Thoracic aorta (tissue), 2 donors: ENCODE measurements at places on chromosomes 16 and 17.

DNA sequence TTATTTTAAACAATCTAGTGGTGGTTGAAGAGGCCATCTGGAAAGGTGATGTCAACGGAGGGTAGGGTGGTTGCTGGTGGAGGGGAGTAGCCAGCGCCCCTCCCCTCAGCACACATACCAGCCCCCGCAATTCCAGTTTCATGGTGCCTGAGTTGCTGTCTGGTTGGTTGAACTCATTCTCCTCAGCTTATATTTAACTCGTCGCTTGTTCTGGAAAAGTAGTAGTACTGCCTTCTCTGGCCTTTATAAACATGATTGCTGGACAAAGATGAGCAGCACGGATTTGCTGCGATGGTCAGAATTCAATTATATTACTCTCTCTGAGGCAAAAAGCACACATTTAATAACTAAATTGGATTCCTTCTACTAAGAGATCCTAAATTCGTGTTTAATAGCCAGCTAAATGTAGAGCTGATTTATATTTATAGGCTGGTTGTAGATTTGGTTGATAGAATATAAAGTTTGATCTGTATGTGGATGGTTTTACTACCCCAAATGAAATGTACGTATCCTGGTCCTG is 238.0 kb upstream of the TBX2 start:
- DNase-seq = no peak

DNA sequence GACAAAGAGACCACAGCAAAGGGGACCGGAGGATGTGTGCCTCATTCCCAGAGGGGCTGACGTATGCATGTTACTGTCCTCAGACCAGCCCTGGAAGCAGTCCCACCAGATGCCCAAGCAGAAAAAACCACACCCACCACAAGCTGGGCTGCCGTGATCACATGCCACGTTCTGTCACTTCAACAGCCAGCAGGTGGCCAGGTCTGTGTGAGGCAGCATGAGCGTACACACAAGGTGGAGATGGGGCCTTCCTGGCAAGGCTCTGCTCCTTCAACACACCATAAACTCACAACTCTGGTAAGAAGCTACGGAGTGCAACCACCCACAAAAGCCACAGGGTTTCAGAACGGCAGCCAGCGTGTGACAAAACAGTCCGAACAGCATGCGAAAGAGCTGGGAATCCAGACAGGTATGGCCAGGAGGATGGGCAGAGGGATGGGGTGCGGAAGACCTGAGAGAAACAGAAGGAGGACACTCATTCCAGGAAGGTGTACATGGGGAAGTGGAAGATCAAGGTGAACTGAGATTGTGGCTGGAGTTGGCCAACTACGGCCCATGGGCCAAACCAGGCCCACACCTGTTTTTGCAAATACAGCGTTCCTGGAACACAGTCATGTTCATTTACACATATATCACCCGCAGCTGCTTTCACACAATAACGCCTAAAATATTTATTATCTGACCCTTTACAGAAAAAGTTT is 27.9 kb downstream of the MBTPS1 start:
- DNase-seq = no peak

- no peak for DNase-seq
These were observed 34.5 kb downstream of the USP22 start for GRCh38 chr17:21008160-21008915.

GRCh38 chr17:2931876-2932275 is 131.5 kb downstream of the OR1D5 start:
- DNase-seq = no peak

DNA sequence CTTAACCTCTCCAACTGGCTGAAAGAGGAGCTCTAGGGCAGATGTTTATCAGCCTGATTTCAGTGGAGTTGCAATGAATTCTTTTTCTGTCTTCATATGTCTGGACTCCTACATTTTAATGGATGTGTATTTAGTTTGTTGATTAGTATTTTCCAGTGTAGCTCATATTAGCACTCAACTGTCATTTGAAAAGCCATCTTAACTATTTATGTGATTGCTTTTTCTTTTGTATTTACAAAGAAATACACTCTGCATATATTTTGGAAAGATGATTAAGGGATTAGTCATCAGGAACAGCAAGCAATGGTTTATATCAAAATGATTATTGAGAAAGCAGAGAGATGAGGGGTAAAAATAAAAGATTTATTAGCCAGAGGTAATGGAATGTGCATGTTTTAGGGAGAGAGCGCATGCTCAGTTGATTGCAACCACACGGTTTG is 71.1 kb downstream of the WWOX start:
- DNase-seq = no peak

DNA sequence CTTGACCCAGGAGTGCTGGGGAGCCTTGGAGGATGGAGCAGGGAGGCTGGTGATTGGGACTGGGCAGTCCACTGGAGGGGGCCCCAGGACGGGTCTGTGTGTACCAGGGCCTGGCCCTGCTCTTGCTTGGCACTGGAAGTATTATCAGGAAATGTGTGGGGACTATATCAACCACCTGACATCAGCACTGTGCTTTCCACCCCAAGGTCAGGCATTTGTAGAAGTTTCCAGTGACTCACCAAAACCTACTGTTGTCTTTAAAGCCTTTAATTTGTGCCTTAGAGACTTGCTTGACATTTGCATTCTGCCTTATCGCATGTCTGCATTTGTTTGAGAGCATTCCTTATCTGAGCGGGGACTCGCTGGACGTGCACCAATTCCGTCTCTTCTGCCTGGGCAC is 323.1 kb downstream of the FOXL1 start:
- no peak for DNase-seq

- no peak for DNase-seq
These were observed 69.2 kb downstream of the PRKCB start for GRCh38 chr16:23905027-23905426.

DNA sequence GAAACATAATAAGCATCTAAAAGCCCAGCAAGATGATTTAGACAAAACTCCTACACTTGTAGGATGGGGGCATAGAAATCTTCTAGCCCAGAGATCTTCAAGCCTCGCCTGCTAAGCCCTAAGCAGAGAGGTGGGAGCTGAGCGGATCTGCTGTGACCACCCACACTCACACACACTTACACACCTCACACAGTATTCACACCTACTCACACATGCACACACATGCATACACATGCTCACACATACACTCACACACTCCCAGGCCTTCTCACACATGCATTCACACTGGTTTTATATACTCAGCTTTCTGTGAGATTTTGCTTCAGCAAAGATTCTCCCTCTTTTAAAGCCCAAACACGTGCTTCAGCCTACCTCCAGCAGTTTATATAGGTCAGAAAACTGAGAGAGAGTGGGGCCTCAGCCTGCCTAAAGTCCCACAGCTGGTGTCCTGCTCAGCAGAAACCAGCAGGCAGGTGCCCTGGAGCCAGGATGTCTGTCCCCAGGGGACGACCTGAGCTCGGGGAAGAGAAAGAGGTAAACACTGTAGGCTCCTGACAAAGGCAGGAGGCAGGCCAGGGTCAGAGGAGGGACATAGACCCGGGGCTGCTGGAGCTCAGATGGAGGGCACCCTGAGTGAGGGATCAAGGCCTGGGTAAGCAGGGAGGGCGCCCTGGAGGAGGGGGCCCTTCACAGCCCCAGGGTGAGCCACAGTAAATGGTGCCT is 12.0 kb upstream of the KRT19 start:
- no peak for DNase-seq

DNA sequence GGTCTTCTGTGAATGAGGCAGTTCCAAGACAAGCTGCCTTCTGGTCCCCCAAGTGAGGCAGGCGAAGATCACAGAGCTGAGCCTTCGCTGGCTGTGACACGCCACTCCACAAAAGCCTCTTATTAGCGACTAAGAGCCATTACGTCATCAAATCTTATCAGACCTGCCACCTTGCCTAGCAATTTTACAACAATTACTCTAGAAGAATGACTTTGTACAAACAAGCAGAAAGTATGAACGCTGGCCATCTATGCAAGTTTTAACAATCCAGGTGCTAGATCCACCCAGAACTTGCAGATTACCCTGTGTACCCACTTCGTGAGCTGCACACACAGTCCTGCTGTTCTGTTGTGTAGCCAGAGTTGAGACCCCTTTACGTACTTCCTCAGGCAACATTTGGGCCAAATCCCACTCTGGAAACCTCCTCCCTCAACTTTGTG is 3.8 kb upstream of the ICAM2 start:
- no peak for DNase-seq

- no peak for DNase-seq
These were observed 53.0 kb downstream of the LDHD start for GRCh38 chr16:75063549-75064088.

DNA sequence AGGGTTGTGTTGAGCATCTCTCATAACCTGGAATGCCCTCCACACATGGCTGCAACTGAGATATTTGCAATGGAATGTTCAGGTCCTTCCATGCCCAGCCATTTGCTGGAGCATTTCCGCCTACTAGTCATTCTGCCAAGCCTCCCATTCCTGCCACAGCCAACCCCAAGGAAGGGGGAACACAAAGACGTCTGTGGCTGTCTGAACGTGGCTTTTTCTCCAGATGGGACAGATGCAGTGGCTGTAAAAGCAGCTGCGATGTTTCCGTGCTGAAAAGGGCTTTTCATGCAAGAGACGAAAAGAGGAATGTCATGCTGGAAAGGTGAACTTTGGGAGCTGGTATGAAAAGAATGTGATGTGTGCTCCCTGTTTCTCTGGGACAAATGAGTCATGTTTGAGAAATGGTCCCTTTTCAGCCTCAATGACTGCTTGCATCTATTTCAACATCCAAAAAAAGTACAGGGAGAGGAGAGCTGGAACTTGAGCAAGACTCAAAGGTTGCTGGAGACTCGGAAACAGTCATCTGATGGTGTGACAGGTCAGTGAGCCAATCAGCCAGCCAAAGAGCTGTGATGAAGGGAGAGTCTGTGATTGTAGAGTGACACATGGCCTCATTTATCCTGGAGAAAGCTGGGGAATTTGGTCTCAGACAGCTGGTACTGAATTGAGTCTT is 208.9 kb downstream of the SHISA9 start:
- peak; percentile 31 for DNase-seq

DNA sequence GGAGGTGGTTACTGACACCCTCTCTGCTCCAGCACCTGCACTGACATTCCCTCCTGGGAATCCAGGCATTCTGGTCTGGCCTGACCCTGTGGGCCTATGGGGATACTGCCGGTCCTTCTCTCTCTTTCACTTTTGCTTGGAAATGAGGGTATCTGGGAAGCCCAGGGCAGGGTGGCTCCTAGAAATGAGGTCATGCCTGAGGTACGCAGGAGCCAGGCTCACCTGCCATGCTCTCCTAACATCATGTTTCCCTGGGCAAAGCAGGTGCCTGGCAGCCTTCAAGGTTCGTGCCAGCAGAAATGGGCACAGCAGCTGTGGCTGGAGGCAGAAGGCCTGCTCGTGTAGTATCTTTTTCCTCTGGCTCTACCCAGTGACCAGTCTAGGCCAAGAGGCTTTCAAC is 3.3 kb downstream of the ITGA3 start:
- no peak for DNase-seq
